Stimulated activated CD8-positive, alpha-beta memory T cell treated with anti-CD3 and anti-CD28 coated beads, Interleukin-4, amount 100 ng/mL, for 48 hours (primary cell): ENCODE measurements at places on chromosomes 6 and 20.

- DNase-seq: no peak
Observed at GRCh38 chr6:112109262-112109661, 21.9 kb downstream of the FAM229B start.

DNA sequence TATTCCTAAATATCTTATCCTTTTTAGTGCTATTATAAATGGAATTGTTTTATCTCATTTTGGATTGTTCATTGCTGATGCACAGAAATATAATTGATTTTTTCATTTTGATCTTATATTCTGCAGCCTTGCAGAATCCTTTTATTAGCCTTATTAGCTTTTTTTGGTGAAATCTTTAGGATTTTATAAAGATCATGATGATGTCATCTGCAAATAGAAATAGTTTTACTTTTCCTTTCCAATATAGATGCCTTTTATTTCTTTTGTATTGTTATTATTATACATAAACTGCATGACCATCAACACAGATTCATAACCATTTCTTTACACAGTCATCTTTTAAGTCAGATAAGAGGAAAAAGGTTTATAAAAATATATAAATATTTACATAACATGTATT is 16.9 kb upstream of the PSMF1 start:
- no peak for DNase-seq

DNA sequence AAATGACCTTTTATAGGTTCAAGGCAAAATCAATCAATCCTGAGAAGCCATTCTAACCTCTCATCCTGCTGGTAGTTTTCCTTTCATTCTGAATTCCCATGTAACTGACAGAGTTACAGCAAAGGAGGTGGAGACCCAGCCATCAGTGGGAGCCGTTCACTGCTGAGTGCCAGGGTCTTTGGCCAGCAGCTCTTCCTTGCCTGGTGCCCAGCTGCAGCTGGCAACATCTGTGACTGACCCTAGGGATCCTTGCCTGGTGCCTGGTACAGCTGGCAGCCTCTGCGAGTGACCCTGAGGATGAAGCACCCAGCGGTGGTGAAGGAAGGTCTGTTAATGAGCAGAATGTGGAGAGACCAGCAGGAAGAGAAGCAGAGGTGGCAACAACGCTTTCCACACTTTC is 314.6 kb downstream of the THBS2 start:
- DNase-seq: no peak

- DNase-seq: no peak
Observed at GRCh38 chr20:41499961-41500725, 118.0 kb downstream of the CHD6 start.

DNA sequence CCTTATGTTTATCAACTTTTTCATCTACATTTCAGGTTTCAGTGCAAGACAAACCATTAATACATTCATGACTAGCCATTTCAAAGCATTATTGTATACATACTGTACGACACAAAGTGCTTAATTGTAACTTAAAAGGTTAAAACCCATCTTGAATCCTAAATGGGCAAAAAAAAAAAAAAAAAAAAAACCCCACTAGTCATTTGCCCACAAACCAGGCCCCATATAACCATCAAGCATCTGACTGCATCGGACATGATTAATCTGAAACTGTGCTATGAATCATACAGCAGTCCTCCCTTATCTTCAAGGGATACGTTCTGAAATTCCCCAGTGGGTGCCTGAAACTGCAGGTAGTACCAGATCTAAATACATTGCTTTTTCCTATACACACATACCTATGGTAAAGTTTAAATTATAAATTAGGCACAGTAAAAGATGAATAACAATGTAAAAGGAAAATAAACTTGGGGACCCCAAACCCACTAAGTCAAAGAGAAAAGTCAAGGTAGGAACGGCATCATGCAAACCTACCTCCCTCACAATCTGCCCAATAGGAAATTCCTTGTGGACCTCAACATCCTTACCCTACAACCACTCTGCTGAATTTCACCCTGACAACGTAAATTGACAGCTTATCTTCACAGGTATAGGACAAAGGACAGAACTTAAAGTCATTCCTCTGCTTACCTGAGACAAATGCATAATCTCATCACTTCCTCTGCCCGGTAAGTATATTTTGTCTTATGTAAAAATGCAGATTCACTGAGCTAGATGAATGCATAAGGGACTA is 14.3 kb downstream of the B4GALT5 start:
- DNase-seq: peak; percentile 41

- DNase-seq: no peak
Observed at GRCh38 chr20:35404614-35405259, 7.0 kb downstream of the UQCC1 start.

DNA sequence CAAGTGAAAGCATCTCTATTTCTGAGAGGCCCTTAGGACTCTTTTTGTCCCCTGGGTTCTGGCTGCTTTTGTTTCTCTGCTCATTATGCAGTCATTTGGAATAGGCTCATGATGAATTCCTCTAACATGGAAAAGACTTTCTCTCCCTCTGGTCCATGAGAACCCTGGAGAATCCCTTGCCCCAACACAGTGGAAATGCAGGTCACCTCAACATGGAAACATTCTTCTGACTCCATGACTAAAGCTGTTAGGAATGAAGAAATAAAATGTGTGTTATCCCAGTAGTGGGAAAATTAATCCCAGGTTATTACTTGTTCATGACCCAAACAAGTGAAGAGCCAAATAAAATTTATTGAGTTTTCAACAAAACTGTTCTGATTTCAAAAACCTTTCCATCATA is 458.6 kb downstream of the EPM2A start:
- no peak for DNase-seq

DNA sequence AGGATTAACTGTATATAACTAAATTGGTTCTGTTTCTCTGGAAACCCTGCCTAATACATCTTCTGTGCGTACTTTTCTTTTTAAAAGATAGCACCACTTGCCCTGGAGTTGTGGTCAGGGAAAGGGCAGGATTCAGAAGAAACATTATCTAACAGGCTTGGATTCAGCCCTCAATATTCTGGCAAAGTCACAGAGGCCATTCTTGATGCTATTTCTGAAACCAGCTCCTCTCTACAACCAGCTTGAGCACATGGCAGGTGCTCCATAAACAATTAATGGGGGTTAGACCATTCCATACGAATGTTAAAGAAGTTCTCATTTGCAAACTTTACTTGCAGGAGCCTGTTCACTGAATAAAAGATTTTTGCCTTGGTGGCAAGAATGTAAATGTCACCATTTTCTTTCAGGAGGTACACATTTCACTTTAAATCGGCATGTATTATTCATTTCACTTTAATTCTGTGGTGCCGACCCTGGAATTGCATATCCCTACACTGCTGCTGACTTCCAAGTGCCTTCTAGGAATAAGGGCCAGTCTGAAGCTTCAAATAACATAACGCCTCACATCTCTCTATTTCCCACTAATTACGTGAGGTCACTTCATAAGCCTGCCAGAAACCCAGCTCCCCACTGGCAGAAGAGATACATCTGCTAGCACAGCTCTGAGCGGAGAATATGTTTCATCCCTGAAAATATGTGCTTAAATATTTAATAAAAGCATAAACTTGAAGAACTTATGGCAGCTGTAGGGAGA is 248.7 kb downstream of the ADGRG6 start:
- no peak for DNase-seq

DNA sequence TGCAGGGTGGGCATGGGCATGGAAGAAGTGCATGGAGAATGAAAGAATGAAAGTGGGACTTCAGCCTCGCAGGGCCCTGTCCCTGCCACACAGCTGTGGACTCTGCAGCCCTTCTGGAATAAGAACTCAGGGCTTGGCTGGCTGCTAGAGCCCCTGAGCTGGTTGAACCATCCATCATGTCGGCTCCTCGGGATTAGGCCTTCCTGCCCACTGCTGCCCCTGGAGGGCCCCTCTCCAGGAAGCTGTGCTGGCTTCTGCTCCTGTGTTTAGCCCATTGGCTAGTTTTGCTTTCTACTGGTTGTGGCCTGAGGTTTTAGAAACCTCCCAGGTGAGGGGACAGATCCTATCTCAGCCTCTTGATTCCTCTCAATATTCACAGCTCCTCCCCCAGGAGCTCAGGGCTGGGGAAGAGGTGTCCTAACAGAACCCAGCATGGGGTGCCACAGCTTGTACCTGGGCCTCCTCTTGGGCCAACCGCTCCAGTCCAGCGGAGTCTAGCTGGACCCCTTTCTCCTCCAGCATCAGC is 7.9 kb downstream of the AARS2 start:
- no peak for DNase-seq

GRCh38 chr6:155024391-155025027 is 29.4 kb downstream of the TIAM2 start:
- no peak for DNase-seq
